ENCODE measurements at places on chromosomes 1 and 21. TPM values are rescaled to one million over a fixed set of nuclear protein-coding genes. Genes with fewer than 3 reads are reported as not detected.
A peak's percentile ranks its signal among the peaks of the same experiment; 100 is the strongest.

DNA sequence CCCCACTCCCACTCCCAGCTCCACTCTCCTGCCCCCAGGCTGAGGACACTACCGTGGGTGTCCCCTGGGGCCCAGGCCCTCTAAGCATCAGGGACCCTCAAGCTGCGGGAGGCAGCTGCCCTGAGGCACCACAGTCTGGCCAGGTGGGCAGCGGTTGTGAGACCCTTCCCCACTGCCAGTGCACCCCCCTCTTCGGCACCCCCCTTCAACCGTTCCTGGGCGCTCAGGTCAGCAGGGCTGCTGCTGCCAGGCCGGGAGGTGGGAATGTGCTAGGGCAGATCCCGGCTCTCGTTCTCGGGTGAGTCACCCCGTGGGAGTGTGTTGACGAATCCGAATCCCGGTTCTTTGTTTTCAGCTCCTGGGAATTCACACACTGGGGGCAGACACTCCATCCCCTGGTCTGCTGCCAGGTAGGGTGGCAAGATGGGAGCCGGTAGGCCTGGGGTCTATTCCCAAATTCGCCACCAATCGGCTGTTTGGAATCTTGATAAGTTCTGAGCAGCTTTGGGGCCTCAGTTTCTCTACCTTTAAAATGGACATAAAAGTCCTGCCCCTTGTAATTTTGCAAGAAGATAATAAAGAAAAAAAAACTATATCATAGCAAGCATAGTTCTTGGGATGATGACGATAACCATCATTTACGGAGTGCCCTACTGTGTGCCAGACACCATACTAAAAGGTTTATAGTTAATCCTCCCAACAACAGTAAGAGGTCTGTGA, 28.5 kb upstream of the CASZ1 start:
- H3K4me1 ChIP-seq = no peaks in the 10 kb centered on the region
- no peak overlapping the region for H3K4me3 ChIP-seq
- no peak overlapping the region for H3K27ac ChIP-seq
- no peak for DNase-seq

DNA sequence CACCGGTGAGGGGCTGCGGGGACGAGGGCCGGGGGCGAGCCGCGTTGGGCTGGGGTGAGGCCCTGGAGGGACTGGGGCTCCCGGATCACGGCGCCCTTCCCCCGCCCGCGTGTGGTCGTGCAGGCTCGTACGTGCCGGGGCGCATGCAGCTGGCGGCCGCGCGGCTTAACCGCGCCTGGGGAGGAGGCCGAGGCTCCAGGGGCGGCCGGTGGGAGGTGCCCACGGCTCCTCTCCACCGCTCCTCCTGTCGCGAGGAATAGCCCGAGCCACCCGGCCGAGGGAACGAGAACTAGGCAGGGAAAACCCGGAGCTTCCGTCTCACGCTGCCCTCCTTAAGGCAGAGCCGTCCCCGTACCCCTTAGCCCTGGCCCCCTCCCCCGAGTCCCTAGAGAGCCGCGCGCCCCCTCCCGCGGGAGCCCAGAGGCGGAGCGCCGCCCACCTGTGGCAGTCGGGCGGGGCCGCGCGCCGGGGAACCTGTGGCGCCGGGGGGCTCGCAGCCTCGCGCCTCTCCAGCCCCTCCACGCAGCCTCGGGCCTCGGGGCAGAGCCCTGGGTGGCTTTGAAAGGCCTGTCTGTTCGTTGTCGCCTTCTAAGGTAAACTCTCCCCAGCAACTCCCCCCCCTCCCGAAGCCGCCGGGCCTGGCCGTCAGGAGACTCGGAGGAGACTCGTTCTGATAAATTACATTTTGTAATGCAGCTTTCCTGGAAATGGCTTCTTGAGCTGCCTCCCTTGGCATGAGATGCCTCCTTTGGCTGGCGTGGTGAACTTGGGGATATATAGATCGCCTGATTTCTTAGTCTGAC, 746 bp downstream of the AK4 start:
- peak overlapping the region; percentile 88 for H3K27ac ChIP-seq
- peak overlapping the region; percentile 69 for H3K4me3 ChIP-seq
- H3K27me3 ChIP-seq = no peaks in the 10 kb centered on the region
- H3K36me3 ChIP-seq = no peaks in the 10 kb centered on the region
- peaks cover 7% of the 10 kb centered on the region for H3K4me1 ChIP-seq
- DNase-seq = peak; percentile 63

- H3K4me3 ChIP-seq = no peak overlapping the region
- no peaks in the 10 kb centered on the region for H3K36me3 ChIP-seq
- no peak for DNase-seq
- H3K27ac ChIP-seq = no peak overlapping the region
- no peaks in the 10 kb centered on the region for H3K4me1 ChIP-seq
Observed at GRCh38 chr1:183720028-183720427, 66.9 kb upstream of the APOBEC4 start.

The TRIM67 gene
- polyA plus RNA-seq = 0.26 TPM

GRCh38 chr1:206631085-206631509, 4.2 kb upstream of the DYRK3 start:
- no peak overlapping the region for H3K4me3 ChIP-seq
- H3K27me3 ChIP-seq = no peaks in the 10 kb centered on the region
- H3K36me3 ChIP-seq = no peaks in the 10 kb centered on the region
- DNase-seq = peak; percentile 68

DNA sequence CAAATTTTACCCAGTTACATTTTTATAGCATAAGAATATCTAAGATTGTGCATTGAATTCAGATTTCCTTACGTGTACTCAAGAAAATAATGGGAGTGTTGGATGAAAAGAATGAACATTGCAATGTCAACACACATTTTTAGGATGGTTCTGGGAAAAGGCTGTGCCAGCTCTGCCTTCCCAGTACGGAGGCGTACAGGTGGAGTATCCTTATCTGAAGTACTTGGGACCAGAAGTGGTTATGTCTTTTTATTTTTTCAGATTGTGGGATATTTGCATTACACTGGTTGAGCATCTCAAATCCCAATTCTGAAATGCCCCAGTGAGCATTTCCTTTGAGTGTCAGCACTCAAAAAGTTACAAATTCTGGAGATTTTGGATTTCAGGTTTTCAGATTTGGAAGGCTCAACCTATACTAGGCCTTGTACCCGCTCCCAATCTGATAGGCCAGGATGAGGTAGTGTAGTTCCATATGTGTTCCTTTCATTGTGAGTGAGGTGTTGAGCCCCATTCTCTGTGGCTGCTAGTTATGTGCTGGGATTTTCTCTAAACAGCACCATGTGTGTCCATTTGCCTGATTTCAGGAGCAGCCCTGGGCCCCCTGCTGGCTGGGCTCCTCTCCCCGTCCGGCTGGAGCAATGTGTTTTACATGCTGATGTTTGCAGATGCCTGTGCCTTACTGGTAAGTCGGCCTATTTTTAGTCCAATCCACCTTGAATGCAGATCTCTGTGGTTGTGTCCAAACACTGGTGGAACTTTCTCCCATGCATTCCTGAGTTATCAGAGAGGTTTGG, 60.8 kb downstream of the SLC37A1 start:
- no peaks in the 10 kb centered on the region for H3K36me3 ChIP-seq
- no peaks in the 10 kb centered on the region for H3K27me3 ChIP-seq
- no peaks in the 10 kb centered on the region for H3K4me1 ChIP-seq
- no peak overlapping the region for H3K4me3 ChIP-seq
- H3K27ac ChIP-seq = no peak overlapping the region

GRCh38 chr1:119635811-119636390, 12.2 kb downstream of the ZNF697 start:
- peaks cover 32% of the 10 kb centered on the region for H3K4me1 ChIP-seq
- no peaks in the 10 kb centered on the region for H3K36me3 ChIP-seq
- no peak overlapping the region for H3K4me3 ChIP-seq
- no peak overlapping the region for H3K27ac ChIP-seq
- no peaks in the 10 kb centered on the region for H3K27me3 ChIP-seq
- no peak for DNase-seq

DNA sequence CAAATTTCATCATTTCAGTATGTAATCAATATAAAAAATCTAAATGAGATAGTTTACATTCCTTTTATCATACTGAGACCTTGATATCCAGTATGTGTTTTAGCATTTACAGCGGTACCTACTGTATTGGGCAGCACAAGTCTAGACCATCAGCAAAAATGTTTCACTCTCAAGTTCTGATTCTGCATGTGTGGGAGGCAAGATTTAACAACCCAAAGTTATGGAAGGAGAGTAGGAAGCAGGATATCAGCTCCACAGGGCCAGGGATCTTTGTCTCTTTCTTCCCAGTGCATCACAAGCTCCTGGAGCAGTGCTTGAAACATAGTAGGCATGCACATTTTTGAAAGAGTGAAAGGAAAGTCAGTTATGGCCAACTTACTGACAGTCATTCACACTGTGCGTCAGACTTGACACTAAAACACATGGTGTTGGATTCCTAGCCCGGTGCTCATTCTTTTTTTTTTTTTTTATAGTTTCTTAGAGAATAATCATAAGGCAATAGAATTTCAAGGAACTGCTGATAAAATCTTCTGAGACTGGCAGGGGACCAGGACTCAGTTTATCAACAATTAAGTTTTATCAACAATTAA, 6.1 kb downstream of the TENT5C start:
- H3K27me3 ChIP-seq = no peaks in the 10 kb centered on the region
- H3K4me1 ChIP-seq = peaks cover 41% of the 10 kb centered on the region
- H3K4me3 ChIP-seq = no peak overlapping the region
- H3K36me3 ChIP-seq = no peaks in the 10 kb centered on the region

DNA sequence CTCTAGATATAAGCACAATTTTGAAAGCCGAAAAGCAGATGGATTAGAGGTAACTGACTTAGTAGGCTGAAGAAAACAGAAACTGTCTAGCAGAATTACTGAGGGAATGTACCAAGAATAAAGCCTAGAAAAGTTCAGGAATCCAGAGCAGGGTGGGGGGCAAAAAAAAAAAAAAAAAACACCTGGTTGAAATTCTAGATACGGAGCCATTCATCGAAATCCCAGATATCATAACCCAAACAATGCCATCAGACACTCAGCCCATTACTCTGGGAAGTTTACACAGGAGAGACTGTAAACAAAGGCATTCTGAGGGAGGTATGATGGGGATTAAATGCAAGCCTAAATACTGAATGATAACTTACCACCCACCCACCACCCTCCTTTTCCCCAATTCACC, 45.6 kb downstream of the ENAH start:
- H3K27me3 ChIP-seq = no peaks in the 10 kb centered on the region
- DNase-seq = no peak

GRCh38 chr1:87673309-87673708, 344.6 kb downstream of the LMO4 start:
- no peak overlapping the region for H3K27ac ChIP-seq
- H3K4me1 ChIP-seq = no peaks in the 10 kb centered on the region
- no peaks in the 10 kb centered on the region for H3K36me3 ChIP-seq
- DNase-seq = no peak
- no peaks in the 10 kb centered on the region for H3K27me3 ChIP-seq
- H3K4me3 ChIP-seq = no peak overlapping the region

The SFN gene
- 0.41 TPM for polyA plus RNA-seq

The LRRC8C gene
- polyA plus RNA-seq = 8.2 TPM

- H3K27ac ChIP-seq = no peak overlapping the region
- DNase-seq = no peak
- H3K27me3 ChIP-seq = no peaks in the 10 kb centered on the region
- H3K36me3 ChIP-seq = no peaks in the 10 kb centered on the region
Observed at GRCh38 chr1:27161594-27161993, 6.7 kb upstream of the SLC9A1 start.

- H3K4me1 ChIP-seq = no peaks in the 10 kb centered on the region
- H3K27me3 ChIP-seq = no peaks in the 10 kb centered on the region
- no peaks in the 10 kb centered on the region for H3K36me3 ChIP-seq
- no peak overlapping the region for H3K27ac ChIP-seq
- H3K4me3 ChIP-seq = no peak overlapping the region
Observed at GRCh38 chr1:61370913-61371279, 288.5 kb downstream of the NFIA start.

The MEX3A gene
- polyA plus RNA-seq = 0.87 TPM

DNA sequence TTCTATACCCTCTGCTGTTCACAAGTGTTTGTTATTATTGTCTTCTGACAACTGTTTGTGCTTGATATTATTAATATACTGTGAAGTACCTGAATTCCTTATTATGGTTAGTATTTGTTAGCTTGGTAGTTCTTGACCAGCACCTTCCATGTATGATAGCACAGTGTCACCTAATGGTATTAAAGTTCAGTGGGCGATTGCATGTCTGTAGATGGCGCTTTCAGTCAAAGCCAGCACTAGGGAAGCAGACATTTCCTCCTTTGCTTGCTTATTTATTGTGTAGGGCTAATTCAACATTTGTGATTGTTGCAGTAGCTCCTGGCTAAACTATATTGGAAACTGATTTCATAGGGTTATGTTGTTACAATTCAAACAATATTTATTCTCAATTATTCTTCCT, 218.0 kb downstream of the ZP4 start:
- H3K27ac ChIP-seq = no peak overlapping the region
- DNase-seq = no peak
- H3K4me3 ChIP-seq = no peak overlapping the region
- no peaks in the 10 kb centered on the region for H3K27me3 ChIP-seq

GRCh38 chr1:226003502-226004170, 4.5 kb upstream of the SDE2 start:
- H3K36me3 ChIP-seq = no peaks in the 10 kb centered on the region
- no peak for DNase-seq
- H3K27ac ChIP-seq = peak overlapping the region; percentile 97

The NUP210L gene
- 77.2 TPM for polyA plus RNA-seq

DNA sequence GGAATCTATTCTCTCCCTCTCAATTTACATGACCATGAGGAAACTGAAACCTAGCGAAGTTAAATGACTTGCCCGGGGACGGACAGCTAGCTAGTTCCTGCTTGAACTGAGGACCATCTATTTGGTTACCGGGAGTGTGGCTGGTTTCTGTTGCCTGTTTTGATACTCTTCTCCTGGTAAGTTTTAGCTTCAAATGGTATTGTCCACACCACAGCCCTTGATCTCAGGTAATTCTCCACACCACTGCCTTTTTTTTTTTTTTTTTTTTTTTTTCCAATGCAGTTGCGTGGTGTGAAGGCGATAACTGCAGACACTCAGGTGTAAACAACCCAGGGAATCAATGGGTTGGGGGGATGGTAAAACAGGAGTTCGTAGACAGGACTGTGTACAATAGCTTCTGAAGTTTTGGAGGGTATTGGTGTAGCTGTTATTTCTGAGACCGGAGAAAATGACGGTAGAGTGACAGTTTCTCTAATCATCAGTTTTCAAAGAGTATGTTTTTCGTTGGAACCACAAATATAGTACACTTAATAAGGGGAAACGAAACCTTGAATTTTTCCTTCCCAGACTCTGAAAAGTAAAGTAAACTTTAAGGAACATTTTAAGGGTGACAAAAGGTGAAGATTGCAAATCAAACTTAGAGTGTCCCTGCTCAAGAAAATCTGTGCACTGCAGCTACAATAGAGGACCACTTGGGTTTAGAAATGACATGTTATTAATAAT, 125.3 kb upstream of the CACYBP start:
- H3K4me3 ChIP-seq = no peak overlapping the region
- no peak overlapping the region for H3K27ac ChIP-seq
- no peak for DNase-seq
- no peaks in the 10 kb centered on the region for H3K4me1 ChIP-seq
- H3K36me3 ChIP-seq = no peaks in the 10 kb centered on the region
- no peaks in the 10 kb centered on the region for H3K27me3 ChIP-seq

All from testis (tissue), 5 donors.